Islet precursor cell (in vitro differentiated cells): ENCODE measurements at places on chromosomes 5 and 9.

- peak; percentile 87 for DNase-seq
Observed at GRCh38 chr9:96383165-96383942, at the start of gene SLC35D2. SLC35D2 (minus strand) TSS chr9:96383711; CDS start chr9:96383634, 77 bp downstream.

DNA sequence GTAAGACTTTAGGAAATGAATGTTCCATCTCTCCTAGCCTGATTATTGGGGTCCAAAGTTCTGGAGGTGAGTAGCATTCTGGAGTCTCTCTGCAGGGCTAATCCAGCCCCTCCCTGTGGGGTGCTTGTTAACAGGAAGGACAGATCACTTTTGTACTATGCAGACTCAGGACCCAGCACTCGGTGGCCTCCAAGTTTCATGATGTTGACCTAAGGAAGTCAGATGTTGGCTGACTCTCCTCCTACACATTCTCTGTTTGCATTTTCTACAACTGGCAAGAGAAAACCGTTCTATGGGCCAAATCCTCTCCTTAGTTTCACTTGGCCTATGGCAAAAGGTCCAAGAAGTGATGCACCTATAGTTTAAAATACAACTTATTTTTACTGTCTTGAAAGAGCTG, 5.5 kb upstream of the PDE8B start:
- no peak for DNase-seq

DNA sequence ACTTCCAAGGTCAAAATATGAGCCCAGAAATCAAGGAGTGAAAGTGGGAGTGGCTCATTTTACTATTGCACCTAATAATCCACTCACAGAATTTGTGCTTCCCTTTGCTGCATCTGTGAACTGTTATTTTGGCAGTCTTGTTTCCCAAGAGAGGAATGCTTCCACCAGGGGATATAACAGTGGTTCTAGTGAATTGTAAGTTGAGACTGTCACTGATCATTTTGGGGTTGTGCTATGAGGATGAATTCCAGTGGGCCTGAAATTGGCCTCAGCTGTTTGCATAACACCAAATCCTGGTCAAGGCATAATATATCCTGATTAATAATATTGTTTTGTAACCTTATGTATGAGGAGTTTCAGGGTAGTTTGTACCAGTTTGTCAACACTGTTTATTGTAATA, 14.4 kb downstream of the FAM200C start:
- DNase-seq: no peak

DNA sequence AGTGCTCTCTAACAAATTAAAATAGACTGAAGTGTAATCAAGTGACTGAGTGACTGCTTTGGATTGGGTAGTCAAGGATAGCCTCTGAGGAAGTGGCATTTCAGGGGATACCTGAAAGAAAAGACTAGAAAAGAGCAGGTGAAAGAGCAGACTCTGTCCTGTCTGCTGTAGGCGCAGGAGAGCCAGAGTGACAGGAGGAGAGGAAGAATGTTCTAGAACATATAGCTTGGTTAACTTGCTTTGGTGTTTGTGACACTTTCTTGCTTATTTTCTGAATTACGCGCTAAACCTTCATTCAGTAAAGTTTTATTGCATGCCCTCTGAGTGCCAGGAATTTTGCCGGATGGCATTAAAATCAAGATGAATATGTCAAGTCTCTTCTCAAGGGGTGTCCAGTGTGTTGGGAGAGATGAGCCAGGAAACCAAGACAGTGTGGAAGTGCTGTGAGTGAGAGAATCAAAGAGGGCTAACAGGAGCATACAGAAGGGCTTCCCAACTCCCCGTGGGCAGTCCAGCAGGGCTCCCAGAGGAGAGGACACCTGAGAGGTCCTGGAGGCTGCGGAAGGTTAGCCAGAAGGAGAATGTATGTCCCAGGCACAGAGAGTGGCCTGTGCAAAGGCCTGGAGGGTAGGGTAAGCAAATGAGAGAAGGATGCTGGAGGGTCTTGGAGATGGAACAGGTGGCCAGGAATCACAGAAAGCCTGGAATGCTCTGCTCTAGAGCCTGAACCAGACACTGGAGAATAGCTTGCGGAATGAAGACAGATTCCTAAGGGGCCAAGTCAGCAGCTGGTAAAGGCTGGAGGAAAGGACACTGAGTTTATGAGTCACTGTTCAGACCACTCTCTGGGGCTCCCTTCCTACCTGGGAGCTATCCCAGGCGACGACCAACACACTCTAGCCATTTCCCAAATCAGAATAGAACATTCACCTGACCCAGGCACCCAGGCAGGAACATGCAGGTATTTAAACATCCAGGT, 59.3 kb downstream of the SLC22A5 start:
- peak; percentile 95 for DNase-seq

DNA sequence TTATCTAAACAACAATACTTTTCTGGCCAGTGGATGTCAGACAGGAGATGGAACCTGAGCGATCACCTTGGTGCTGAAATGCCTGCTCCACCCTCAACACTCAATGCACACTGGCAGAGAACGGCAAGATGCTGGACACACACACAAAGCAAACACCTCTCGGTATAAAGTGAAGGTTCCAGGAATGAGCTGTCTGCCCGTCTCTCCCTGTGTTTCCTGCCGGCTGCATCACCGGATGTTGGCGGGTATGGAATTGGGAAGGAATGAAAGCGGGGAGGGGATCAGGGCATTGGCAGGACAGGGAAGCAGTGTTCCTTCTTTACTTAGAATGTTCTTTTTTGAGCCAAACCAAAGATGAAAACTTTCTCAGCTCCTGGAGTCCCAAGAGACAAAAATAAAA, 59.2 kb downstream of the MED10 start:
- no peak for DNase-seq

DNA sequence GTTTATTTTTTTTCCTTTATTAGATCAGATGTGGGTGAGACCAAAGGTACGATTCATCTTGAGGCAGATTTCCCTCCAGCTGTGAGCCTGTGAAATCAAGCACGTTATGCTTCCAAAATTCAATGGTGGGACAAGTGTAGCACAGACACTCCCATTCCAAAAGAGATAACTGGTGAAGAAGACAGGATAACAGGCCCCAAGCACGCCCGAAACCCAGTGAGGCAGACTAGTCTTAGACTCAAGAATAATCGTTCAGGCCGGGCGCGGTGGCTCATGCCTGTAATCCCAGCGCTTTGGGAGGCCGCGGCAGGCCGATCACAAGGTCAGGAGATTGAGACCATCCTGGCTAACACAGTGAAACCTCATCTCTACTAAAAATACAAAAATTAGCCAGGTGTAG, 36.8 kb upstream of the COL5A1 start:
- peak; percentile 20 for DNase-seq

- DNase-seq: no peak
Observed at GRCh38 chr5:149781612-149782011, 51.5 kb downstream of the PPARGC1B start.

DNA sequence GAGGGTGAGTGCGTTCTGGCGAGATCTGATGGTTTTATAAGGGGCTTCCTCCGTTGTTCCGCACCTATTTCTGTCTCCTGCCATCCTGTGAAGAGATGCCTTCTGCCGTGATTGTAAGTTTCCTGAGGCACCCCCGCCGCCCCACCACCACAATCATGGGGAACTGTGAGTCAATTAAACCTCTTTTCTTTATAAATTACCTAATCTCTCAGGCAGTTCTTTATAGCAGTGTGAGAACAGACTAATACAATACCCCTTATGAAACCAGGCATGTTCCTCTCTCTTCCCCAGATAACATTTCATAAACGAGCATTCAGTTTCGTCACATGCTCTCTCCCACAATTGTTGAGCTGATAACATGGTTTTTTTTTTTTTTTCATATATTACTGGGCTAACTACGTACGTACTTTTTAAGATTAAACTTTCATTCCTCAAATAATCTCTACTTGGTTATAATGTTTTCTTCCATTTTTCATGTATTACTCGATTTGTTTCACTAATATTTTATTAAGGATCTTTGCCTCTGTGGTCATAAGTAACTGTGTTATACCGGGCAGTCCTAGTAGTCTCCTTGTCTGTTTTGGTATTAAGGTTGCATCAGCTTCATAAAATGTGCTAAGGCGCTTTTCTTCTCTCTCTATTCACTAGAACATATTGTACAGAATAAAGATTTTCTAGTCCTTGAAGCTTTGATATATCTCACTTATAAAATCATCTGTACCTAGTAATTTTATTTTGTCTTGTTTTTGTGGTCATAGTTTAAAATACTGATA, 64.9 kb upstream of the MVB12B start:
- DNase-seq: no peak

GRCh38 chr9:68574150-68574549, 33.5 kb upstream of the TMEM252 start:
- no peak for DNase-seq

GRCh38 chr5:22541037-22541436, 312.1 kb downstream of the CDH12 start:
- DNase-seq: no peak

GRCh38 chr9:83070261-83070660, 7.3 kb upstream of the RASEF start:
- DNase-seq: no peak

- DNase-seq: no peak
Observed at GRCh38 chr5:154758493-154758892, 3.3 kb downstream of the LARP1 start.

DNA sequence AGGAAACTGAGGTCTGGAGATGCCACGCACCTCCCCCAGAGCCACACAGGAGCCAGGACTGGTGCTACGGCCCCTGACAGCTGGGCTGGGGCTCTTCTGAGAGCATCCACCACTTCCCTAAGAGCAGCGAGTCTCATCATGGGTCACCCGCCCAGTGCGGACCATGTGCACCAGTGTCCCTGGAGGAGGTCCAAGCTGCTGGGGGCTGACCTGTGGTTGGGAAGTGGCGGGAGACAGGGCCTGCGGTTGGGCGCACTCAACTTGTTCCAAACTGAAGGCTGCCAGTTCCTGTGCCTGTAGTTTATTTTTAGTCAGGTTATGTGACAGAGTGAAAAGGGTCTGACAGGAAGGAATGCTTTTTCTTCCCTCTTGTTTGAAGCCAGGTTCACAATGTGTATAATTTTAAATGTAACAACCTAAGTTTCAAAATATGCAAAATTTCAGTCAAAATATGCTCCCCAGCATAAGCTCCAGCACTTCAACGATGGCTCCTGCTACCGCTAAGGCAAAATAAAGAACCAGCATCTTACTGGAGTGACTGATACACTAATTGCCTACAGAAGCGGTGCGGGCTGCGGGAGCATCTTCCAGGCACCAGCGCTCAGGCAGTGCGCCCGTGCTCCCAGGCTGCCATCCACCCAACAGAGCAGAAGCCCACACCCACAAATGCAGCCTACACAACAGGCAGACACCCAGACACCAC, 14.8 kb downstream of the BARHL1 start:
- DNase-seq: no peak

DNA sequence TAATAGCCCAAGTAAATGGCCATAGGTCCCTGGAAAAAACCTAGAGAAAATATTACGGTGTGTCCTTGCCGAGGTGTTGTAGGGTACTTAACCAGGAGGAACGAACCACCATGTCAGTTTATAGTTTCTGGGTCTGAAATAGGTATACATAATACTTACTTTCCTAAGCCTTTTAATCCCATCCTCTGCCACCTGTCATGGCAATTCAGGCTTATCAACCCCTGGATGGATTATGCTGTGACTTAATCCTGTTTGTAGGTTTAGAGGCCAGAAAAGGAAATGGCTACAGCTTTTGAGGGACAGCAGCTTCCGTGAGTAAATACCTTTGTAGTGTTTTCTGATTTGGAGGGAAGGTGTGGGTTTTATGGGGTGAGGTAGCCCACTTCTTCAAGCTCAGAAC, 89.1 kb upstream of the PTPRD start:
- no peak for DNase-seq

- no peak for DNase-seq
Observed at GRCh38 chr5:142016556-142016955, 3.7 kb upstream of the GNPDA1 start.

- DNase-seq: no peak
Observed at GRCh38 chr5:22835686-22836085, 17.5 kb downstream of the CDH12 start.

- no peak for DNase-seq
Observed at GRCh38 chr5:144002876-144003275, 167.6 kb downstream of the YIPF5 start.

DNA sequence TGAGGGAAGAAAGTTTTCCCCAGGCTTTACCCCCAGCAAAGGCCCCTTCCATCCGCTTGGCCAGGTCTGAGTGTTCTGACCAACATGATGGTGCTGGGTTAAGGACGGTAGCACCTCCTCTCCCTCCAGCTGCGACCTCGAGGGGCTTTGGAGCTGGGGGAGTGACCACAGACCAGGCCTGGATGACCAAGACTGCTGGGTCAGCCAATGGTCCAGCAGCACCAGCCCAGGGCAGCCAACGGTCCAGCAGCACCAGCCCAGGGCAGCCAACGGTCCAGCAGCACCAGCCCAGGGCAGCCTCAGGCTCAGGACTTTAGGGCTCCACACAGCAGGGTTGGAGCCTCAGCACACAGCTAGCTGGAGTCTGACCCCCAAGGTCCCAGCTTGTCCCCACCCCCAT, 57.2 kb upstream of the CNOT6 start:
- no peak for DNase-seq

- no peak for DNase-seq
Observed at GRCh38 chr5:88480245-88480644, 211.6 kb upstream of the TMEM161B start.

DNA sequence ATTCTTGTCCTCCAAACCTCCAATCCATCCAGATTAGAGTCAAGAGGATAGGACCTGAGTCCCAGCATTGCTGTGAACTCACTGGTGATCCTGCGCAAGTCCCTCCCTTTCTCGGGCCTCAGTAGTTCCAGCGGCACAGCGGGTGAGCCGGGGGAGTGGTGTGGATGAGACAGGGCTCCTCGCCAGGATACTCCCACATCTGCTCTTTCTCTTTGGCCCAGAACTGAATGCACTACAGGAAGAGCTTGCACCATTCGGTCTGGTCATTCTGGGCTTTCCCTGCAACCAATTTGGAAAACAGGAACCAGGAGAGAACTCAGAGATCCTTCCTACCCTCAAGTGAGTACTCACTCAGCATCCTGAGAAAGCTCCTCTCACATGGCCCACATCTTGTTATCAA, 6.3 kb downstream of the GPX3 start:
- DNase-seq: no peak

- DNase-seq: no peak
Observed at GRCh38 chr5:37971483-37972024, 131.7 kb upstream of the GDNF start.

GRCh38 chr9:32978051-32978450, 23.4 kb downstream of the APTX start:
- no peak for DNase-seq

GRCh38 chr5:174111287-174111973, 65.9 kb downstream of the NSG2 start:
- DNase-seq: no peak

GRCh38 chr5:167895899-167896659, 395.4 kb upstream of the WWC1 start:
- DNase-seq: no peak

DNA sequence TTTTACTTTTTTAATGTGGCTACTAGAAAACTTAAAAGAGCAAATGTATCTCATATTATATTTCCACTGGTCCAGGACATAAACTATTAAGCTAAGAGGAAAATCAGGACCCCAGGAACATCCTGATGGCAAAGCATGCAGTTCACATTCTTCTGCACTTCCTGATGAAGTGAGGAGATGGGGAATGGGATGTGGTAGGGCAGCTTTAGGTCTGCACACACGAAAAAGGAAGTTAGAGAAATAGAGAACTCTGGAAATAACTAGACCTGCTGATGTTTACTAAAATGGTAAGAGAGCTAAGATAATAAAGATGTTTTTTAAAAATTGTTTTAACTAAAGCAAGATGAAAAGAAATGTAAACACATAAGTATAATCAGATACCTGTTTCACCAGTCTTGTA, 39.7 kb upstream of the NIPBL start:
- DNase-seq: no peak

- no peak for DNase-seq
Observed at GRCh38 chr5:39205550-39205949, 13.8 kb downstream of the FYB1 start.

- peak; percentile 64 for DNase-seq
Observed at GRCh38 chr5:106312360-106312759, 1358.4 kb downstream of the EFNA5 start.
